ENCODE measurements at places on chromosomes 7 and 10.

GRCh38 chr7:50342616-50343114 lies 38.1 kb downstream of the IKZF1 start:
- DNase-seq: no peak

DNA sequence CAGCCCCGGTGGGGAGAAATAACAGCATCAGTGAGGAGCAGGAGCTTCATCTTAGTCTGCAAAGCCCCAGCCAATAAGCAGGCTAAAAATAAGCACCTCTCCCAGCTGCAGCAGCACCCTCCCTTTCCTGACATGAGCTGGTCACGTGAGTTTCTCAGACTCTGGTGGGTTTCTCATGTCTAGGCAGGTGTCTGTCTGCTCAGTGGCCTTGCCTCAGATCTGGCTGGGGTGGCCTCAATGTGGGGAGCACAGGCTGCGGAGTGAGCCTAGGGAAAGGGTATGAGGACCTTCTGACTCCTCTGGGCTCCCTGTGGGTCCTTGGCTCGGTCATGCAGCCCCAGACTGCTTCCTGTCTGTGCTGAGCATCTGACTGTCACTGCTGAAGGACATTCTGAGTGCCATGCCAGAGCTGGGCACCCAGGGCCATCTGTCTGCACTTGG lies 81.6 kb upstream of the LRRC4 start:
- DNase-seq: no peak

DNA sequence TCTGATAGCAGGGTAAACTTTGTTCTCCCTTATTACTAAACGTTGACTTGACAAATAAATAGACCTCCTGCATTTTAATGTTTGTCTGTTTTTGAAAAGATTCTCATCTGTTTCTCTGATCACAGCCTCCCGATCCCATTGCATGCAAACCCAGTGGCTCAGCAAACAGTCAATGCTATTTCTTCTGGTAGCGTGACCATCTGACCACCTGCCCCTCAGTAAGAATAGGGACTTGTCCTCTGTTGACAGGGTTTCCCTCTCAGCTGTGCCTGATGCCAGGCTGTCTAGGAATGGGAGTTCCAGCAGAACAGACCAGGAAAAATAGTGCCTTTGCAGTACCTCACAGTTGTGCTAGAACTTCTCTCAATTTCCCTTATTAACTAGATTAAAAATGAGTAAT lies 40.7 kb upstream of the EBLN1 start:
- no peak for DNase-seq

- DNase-seq: no peak
Observed at GRCh38 chr7:12866207-12866606, 178.8 kb downstream of the ARL4A start.

DNA sequence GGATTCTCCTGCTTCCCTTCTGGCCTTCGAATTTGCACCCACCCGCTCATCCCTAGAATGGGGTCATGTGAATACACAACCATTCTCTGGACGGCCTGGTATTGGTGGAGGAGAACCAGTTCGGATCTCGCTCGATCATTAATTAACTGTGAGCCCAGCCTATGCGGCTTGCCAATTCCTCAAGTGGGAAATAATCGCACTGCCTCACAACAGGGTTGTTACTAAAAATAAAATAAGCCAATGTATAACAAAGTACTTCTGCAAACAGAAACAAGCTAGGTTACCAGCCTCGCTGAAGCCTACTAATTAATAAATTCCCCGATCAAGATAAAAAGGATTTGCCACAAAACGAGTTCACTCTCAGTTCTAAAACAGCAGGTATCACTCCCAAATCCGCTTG lies 16.2 kb downstream of the CTBP2 start:
- no peak for DNase-seq

DNA sequence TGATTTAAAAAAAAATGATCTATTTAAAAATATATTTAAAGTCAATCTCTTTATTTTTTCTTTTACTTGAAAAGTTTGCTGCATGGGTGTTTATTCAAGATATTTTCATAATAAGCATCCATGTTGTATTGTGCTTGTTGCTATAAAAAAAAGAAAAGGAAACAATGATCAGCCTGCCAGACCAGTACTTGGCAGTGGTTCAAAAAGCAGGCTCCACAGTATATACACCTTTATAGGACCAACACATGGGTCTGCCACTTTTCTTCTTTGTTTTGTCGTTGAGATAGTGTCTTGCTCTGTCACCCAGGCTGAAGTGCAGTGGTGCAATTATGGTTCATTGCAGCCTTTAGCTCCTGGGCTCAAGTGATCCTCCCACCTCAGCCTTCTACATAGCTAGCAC lies 228.0 kb downstream of the TWIST1 start:
- DNase-seq: no peak

- peak; percentile 55 for DNase-seq
Observed at GRCh38 chr10:44195112-44196007, 189.5 kb downstream of the CXCL12 start.

DNA sequence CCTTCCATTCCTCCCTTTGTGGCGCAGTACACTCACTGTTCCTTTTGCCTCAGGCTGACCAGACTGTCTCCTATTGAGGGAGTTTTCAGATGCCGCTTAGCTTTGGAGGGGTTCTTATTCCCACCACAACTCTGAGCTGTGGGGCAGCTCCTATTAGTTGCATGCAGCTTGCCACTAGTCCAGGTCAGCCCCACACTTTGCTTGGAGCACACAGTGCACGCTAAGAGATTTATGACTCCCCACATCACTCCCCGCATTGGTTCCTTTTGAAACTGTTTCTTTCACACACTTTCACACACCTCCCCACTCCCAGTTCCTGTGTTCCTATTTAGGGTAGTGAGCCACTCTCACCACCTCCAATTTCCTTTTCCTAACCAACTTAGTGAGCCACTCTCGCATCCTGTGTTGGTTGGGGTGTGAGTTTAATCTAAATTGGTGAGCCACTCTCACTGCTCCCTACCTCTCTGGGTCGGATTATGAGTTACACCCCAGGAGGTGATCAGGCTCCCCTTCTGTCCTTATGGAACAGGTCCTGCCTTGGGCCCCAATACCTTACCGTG lies 10.4 kb upstream of the ZNF485 start:
- DNase-seq: no peak

GRCh38 chr10:48589266-48589665 lies 15.6 kb downstream of the ARHGAP22 start:
- peak; percentile 38 for DNase-seq

- no peak for DNase-seq
Observed at GRCh38 chr7:13852281-13852968, 137.0 kb downstream of the ETV1 start.

GRCh38 chr10:92787557-92788152 lies 60.7 kb upstream of the EXOC6 start:
- no peak for DNase-seq

GRCh38 chr10:77253147-77253545 lies 384.5 kb downstream of the KCNMA1 start:
- DNase-seq: no peak
